Mammary microvascular endothelial cell (primary cell): ENCODE measurements at places on chromosomes 6 and 20. TPM values are rescaled to one million over a fixed set of nuclear protein-coding genes. Genes with fewer than 3 reads are reported as not detected.

The SLC17A2 gene
- total RNA-seq = not detected in 2 replicates

The STX11 gene
- 20.9 and 26.5 TPM in 2 replicates for total RNA-seq

The PTCHD4 gene
- 2.9 and 3.1 TPM in 2 replicates for total RNA-seq

The PPP1R14C gene
- total RNA-seq = not detected in 2 replicates

The NKX2-2 gene
- total RNA-seq = not detected in 2 replicates

The CPNE5 gene
- total RNA-seq = 2.3 and 3.3 TPM in 2 replicates

The FARS2 gene
- 15.1 and 16.1 TPM in 2 replicates for total RNA-seq

The ECT2L gene
- total RNA-seq = not detected in 2 replicates

The TDP2 gene
- 24.6 and 27.3 TPM in 2 replicates for total RNA-seq

The SIRPD gene
- not detected in 2 replicates for total RNA-seq

The COL9A1 gene
- total RNA-seq = not detected in 2 replicates

The PRR18 gene
- not detected in 2 replicates for total RNA-seq

The MEP1A gene
- not detected in 2 replicates for total RNA-seq

The IPCEF1 gene
- total RNA-seq = 0.20 and 0.34 TPM in 2 replicates
